ENCODE measurements at places on chromosomes 1 and 21. TPM values are rescaled to one million over a fixed set of nuclear protein-coding genes. Genes with fewer than 3 reads are reported as not detected.

DNA sequence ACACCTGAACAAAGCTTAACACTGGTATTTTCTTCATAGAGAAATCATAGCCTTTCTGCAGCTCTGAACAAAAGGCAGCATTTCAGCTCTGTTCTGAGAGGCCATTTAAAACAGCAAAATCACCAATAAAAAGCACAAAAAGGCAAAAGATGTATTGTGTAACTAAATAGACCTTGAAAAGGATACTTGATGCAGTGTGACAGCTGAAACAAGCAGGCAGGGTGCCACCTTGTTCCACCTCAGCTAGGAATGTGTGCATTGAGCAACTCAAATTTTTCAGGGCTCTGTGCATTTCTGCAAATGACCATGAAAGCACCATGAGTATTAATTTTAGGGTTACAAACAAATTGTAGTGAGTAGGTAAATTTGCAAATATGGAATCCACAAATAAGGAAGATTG, 65.8 kb downstream of the RHOU start:
- no peak for DNase-seq

GRCh38 chr1:242128951-242129502, 130.1 kb upstream of the MAP1LC3C start:
- DNase-seq: no peak

- DNase-seq: no peak
Observed at GRCh38 chr1:45772971-45773370, 22.5 kb upstream of the IPP start.

GRCh38 chr1:97827887-97828286, 92.9 kb downstream of the DPYD start:
- DNase-seq: peak; percentile 46

DNA sequence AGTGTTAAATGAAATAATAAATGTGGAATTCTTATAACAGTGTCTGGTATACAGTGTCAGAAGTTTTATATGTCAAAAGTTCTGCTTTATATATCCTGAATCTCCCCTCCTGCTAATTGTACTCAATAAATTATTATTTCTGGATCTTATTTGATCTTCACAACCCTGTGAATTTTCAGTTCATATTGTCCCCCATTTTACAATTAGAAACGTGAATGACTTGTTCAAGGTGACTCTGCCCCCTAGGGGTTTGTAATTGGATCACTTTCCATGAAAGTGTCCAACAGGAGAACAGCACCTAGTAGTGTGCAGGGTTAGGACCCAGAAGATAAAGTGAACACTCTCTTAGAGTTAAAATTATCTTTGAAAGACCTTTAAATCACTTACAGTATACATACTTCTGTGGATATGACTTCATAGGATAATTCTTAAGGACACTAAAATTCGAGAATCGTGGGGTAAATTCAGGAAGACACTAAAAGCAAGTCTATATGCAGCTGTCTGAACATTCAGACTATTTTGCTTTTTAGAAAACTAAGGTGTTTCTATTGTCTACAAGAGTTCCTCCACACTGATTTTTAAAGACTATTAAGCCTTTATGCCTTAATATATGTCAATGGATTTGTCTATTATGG, 4.5 kb upstream of the DDR2 start:
- DNase-seq: no peak

DNA sequence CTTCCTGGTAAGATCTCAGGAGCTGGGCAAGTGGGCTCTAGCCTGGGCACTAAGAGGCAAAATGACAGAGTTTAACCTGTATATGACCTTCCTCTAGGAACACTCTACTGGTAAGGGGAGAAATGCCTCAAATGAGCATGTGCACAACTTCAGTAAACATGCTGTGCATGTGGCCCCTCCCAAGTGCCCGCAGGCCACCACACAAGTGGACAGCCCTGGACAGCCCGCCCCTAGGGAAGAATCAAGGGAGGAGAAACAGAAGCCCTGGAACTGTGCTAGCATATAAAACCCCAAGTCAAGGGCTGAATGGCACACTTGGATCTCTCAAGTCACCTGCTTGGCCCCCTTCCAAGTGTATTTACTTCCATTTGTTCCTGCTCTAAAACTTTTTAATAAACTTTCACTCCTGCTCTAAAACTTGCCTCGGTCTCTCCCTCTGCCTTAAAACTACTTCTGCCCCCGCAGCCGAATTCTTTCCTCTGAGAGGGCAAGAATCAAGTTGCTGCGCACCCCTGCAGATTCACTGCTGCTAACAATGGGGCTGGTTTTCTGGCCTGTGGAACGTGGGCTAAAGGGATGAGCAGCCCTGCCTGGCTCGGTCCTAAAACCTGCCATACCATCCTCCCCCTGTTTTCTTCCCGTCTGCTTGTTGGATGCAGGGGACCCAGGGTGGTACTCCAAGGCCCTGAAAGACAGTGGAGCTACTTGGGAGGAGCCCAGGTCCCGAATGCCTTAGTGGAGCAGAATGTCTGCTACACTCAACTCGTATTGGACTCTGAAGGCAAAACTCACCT, 93.5 kb downstream of the IER5 start:
- no peak for DNase-seq

DNA sequence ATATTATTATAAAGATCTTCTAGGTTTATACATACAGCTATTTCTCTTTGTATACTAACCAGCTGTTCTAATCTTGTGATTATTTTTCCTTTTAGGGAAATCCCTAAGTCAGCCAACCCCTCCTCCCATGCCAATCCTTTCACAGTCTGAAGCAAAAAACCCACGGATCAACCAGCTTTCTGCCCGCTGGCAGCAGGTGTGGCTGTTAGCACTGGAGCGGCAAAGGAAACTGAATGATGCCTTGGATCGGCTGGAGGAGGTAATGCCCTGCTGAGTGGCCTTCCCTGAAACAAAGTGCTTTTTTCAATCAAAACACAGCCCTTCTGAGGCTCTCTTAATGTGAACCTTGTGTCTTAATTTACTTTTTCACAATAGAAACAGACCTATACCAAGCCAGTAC, 32.4 kb upstream of the BMP8A start:
- no peak for DNase-seq

DNA sequence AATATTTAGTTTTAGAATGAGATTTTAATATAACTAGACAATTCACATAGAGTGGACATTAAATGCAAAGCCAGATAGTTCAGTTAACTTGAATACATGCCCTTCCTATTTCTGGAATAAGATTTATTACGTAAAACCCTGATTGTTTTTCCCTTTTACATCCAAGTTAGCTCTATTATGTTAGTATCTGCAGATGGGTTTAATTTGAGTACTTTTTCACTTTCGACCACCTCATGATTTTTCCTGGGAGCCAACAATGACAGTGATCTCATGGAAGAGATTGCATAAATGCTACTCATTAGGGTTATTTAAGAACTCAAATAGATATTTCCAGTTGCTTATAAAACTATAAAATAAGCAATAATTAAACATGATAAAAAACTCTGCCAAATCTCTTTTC, 199.4 kb upstream of the PTGFR start:
- no peak for DNase-seq

GRCh38 chr1:13760921-13761320, 60.9 kb downstream of the PRDM2 start:
- no peak for DNase-seq

DNA sequence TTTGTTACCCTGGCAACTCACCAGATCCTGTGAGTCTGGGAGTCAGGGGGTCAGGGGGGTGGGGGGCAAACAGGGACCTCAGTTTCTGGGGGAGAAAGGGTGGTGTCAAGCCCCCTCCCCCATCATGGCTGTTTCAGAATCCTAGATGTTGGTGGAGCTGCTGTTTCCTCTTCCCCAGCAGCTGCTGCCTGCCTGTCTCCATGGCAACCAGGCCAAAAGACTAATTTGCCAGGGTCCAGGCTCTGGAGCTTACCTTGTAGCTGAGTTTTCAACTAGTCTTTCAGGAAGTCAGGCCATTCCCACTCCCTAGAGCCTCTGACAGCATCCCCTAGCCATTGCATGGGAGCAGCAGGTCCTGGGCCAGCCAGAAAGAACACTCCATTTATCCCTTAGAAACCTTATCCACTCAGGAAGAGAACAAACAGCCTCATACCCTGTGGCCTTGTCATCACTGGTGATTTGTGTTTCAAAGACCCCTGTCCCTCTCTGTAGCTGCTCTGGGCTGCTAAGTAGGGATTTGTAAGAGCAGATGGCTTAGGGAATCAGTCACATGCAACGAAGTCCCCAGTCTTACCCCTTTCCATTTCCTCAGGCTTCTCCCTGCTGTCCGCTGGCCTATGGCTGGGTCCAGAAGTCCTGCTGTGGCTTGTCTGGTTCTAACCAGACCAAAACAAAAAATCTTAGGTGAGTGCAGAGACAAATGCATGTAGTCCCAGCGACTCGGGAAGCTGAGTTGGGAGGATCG, 21.5 kb upstream of the STMN1 start:
- no peak for DNase-seq

- no peak for DNase-seq
Observed at GRCh38 chr1:119001181-119002027, 13.3 kb upstream of the TBX15 start.

- DNase-seq: no peak
Observed at GRCh38 chr21:36232641-36233040, 76.0 kb downstream of the DOP1B start.

DNA sequence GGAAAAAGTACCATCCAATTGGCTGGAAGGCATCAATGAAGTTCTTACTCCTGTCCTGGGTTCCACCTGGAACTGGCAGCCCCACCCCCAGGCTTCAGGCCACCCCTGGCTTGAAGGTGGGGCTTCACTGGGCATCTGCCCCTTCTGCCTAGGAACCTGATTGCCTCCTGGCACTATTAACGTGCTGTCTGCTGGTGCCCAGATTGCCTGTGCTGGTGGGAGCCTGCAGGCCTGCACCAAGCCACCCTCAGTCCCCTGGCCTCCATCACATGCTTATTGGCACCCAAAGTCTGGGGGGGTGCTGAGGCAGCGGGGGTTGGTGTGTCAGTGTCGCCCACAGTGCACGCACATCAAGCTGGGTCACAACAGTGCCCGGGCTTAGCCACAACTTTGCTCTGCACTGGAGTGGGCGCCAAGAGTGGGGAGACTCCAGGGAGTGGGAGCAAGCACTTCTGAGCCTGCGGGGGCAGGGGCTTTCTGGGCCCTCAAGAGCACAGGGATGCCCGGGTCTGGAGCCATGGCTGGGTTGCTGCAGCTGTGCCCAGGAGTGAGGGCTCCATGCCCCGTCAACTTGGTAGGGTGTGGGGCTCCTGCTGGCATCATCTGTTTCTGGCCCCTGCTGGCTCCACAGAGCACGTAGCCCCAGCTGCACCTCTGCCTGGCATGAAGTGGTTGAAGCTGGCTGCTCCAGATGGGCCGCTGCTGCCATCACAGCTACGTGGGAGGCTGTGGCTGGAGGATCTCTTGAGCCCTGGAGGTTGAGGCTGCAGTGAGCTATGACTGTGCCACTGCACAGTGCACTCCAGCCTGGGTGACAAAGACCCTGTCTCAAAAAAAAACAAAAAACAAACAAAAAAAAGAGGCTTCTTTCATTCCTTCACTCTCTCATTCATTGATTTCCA, 4.1 kb upstream of the LSM10 start:
- no peak for DNase-seq

DNA sequence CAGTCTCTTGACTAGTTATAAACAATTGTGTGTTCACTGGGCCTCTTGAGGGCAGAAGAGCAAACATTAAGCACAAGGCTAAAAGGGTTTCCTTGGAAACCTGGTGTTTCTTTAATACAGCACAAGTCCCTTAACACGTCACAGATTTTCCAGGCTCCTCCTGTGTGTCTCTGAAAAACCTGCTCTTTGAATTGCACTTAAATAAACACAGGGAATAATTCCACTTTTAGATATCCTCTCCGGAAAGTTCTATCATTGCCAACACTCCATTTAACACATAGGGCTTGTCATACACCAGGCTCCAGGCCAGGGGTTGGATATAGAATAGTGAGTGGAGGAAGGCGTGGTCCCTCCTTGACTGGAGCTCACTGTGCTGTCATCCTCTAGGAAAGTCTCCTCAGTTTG, 442.6 kb downstream of the DSCAM start:
- peak; percentile 0 for DNase-seq

HSF2BP gene
- 3.2 TPM for total RNA-seq

KCNK2 gene
- total RNA-seq: 0.16 TPM

AMPD1 gene
- total RNA-seq: not detected

IGSF3 gene
- 11.7 TPM for total RNA-seq

NBPF15 gene
- total RNA-seq: 49.0 TPM

CLDN17 gene
- not detected for total RNA-seq

DNAI4 gene
- 6.9 TPM for total RNA-seq

CLCA1 gene
- not detected for total RNA-seq

Measured in astrocyte (in vitro differentiated cells and primary cell).